NCI-H2029 treated with DMSO at 0.1 percent for 48 hours (cell line): ENCODE measurements at places on chromosomes 6 and 20.

DNA sequence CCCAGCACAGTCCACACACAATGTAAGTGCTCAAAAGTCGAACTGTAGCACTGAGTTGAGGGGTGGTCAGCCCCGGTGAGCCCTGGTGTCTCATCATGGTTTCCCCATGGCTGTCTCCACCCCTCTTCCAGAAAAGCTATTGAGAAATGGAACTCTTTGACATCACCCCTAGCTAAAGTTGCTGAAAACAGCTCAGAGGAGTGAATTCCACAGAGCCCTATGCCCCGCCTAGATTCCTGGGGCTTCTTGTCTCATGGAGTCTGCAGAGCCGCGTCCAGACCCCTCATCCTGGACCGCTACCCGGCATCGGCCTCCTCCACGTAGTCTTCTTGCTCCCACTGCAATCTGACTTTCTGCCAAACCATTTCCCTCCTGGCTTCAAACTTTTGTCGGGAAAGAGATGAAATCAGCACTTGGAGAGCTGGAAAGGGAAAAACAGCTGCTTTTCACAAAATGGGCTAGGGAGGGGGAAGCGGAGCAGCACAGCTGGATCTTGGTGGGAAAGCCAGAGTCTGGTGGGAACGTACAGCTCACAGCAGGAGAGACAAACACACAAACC is 132.2 kb downstream of the SNX5 start:
- no peak for DNase-seq

- DNase-seq: peak; percentile 19
Observed at GRCh38 chr6:56292505-56293181, 45.3 kb upstream of the COL21A1 start.

GRCh38 chr6:132060591-132060990 is 109.4 kb upstream of the CCN2 start:
- DNase-seq: no peak

DNA sequence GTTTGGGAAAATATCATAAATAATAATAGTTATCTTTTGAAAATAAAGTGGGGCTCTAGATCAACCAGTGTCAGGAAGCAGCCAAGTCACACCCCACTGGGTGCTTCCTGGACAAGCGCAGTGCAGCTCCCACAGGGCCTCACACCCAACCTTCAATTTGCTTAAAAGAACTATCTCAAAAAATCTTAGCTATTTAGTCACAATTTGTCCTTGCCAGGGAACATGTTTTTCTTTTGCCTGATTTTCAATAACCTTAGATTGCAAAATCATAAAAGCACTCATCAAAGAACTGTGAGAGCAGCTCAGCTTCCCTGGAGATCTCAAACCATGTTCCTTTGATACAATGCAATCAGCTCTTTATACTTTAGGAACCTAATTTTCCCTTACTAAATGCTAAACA is 1.6 kb upstream of the NCOA7 start:
- no peak for DNase-seq

DNA sequence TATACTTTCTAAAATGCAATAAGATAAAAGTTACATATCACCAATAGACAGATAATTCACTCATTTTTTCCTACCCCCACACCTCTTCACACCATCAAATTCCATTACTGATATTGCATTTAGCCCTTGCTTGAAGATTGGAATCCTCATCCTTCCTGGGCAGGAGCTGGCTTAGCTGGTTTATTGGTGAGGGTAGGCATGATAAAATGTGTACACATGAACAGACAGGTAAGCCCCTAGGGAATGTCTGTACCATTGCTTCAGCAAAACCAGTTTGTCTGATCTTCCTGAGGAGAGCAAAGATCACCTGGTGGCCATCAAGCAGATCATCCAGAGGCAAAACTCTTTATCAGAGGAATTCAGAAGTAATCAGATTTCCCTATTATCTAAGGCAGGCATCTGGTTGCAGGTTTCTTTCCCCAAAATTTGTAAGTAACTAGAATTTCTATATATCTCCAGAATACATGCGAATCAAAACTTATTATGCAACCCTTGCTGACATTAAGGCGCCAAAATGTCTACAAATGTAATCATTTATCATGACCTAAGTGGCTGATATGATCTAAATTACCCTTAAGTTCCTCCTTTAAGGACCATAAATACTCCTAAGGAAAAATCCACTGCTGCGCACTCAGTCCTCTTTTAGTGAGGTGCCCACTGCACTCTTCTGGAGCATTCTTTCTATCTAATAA is 6.6 kb upstream of the FABP7 start:
- no peak for DNase-seq

- DNase-seq: no peak
Observed at GRCh38 chr6:69631552-69632346, 165.1 kb downstream of the LMBRD1 start.

GRCh38 chr6:129191235-129191634 is 308.3 kb downstream of the LAMA2 start:
- DNase-seq: no peak

DNA sequence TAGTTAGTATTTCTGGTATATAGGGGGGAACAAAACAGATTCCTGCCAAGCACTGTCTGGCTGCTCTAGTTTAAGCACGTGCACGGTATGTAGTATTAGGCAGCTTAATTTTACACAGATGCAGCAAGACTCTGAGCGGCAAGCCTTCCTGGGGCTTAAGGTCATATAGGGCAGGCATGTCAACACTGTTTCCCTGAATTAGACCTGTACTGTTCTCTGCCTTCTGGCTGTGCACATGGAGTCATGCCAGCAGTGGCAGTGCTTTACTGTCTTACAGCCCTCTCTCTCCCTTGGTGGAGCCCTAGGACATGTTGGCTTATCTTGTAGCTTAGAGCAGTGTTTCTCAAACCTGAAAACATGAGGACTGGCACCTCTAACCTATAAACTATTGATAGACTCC is 56.6 kb downstream of the PHF20 start:
- no peak for DNase-seq

- DNase-seq: no peak
Observed at GRCh38 chr6:10979603-10980002, 64.5 kb downstream of the ELOVL2 start.

- peak; percentile 11 for DNase-seq
Observed at GRCh38 chr6:91678679-91679446, 1092.0 kb upstream of the MAP3K7 start.

DNA sequence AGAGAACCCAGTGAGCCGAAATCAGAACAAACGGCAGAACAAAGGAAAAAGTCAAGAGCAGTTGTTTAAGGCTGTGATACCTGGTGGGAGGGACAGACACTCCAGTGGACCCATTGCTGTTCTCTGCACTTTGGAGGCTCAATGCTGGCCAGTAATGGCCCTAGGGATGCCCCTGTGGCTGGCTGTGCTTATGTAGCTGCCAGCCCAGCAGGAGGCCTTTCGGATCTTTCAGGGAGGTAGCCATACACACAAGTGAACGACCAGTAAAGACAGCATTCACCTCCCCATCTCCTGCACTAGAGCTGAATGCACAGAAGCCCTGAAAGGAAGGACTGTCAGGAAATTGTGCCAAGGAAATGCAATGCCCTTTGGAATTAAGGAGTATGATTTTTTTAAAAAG is 34.3 kb downstream of the GPLD1 start:
- no peak for DNase-seq

GRCh38 chr6:43803055-43803782 is 33.2 kb downstream of the VEGFA start:
- DNase-seq: no peak

GRCh38 chr6:146456886-146457285 is 86.7 kb upstream of the RAB32 start:
- DNase-seq: no peak

GRCh38 chr20:25739615-25740320 is 43.1 kb upstream of the ZNF337 start:
- DNase-seq: no peak

GRCh38 chr20:14691994-14692393 is 354.6 kb upstream of the FLRT3 start:
- DNase-seq: no peak

GRCh38 chr6:17280138-17280537 is 1.0 kb upstream of the RBM24 start:
- DNase-seq: no peak

GRCh38 chr6:165562421-165563090 is 100.5 kb downstream of the PDE10A start:
- DNase-seq: no peak

- no peak for DNase-seq
Observed at GRCh38 chr6:11223286-11223864, 9.1 kb downstream of the NEDD9 start.

GRCh38 chr6:71400852-71401251 is 112.2 kb downstream of the OGFRL1 start:
- DNase-seq: no peak

DNA sequence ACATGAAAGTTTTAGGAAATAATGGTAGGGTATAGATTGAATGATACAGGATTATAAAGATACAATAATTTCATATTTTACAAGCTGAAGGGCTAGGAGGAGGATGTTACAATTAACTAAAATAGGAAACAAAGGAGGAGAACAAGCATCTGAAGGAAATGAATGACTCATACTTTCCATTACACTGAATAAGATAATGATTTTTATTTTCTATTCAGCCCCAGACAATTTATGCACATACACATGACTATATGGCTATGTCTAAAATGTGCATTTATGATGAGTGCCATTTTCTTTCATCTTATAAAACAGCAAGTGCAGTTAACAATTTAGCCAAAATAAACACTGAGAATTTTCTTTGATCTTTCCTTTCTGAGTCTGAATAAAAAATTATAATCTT is 994.6 kb upstream of the ADGRB3 start:
- no peak for DNase-seq

- no peak for DNase-seq
Observed at GRCh38 chr6:5128351-5128750, 43.2 kb downstream of the PPP1R3G start.

DNA sequence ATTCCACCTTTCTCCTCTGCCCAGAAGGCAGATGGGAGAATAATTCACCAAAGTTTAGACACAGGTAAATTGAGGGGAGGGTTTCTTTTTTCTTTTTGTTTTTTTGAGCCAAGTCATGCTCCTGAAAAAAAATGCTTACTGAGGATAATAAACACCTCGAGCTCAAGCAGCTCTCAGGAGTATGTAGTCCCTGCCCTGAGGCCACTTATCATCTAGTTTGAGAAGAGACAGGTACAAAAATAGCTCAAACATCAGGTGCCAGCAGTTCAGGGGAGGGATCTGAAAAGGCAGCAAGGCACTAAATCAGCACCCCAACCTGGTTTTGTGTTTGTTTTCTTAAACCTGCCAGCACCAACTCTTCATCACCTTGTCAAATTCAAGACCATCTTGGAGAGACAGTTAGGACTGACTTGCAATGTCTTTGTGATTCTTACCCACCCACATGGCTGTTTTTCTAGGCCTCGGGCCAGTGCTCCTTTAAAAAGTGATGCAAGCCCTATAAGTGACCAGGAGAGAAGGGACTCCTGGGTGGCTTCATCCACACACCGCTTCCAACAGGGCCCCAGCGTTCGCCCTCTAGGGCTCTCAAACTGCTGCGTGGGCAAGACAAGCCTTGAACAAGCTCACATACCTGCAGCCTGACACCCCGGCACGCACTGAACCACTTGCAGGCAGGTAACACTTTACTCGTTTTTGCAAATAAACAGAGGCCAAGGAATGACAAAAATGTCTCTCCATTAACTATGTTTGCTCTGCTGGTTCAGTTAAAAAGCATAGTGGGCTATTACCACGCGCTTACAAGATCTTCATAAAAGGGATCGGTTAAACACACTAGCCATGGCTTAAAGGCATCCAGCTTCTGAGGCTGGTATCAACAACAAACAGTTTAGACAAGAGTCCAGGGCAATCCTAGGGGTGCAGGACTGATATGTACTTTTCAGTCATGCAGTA is 13.9 kb downstream of the JAG1 start:
- no peak for DNase-seq

DNA sequence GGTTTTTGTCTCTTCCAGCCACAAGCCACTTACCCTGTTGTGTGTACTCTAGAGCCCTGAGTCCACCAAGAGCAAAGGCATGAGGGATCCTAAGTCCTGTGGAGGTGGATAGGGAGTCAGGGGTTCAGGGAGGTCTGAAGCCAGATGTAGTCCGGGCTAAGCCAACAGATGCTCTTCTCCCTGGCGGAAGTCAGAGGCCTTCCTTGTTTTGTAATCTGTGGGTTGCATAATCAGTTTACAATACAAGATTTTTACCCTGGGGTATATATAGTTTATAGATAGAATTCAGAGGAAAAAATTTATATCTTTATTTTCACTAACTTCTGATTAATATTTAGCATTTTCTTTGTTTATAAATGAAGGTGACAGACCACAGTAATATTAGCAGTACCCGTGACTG is 9.2 kb downstream of the LAMP5 start:
- no peak for DNase-seq
